ENCODE measurements at places on chromosomes 6 and 20.

GRCh38 chr6:4017834-4018170 is 61.1 kb downstream of the FAM217A start:
- no peak for DNase-seq

- no peak for DNase-seq
Observed at GRCh38 chr20:58647796-58648501, 3.1 kb upstream of the STX16 start.

GRCh38 chr6:119844387-119844786 is 494.8 kb upstream of the MAN1A1 start:
- DNase-seq, result no peak

GRCh38 chr6:167402195-167402686 is 77.4 kb downstream of the TTLL2 start:
- no peak for DNase-seq

DNA sequence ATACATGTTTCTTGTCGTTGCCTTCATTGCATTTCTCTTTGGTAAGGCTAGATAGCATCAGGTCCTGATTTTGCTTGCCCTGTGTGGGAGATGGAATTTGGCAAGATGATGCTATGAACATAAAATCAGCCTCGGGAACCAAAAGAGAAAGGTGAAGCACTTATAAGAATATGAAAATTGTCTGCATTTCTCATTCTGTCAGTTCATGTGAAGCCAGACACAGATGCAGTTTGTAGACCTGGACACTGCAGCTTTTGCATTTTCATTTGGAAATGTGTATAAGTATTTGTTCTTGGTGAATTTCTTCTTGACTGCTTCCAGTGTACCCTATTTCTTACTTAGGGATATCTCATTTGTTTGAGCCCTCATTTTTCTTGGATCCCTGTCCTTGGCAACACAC is 1.3 kb downstream of the YWHAB start:
- DNase-seq, result no peak

DNA sequence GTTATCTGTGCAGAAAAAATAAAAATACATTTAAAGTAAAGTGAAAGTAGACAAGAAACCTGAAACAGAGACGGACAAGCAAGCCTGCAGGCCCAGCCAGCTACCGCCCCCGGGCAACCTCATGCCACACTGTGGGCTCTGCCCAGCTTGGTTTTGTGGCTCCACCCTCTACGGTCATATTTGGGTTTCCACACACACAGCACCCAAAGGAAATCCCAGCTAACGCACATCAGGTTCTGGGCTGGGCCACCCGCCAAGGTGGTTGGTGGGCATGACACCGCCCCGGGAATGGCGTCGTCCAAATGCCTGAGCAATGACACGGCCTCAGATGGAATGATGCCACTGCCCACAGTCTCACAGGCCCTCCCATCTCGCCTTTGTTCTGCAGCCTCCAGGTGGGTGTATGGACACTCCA is 22.9 kb downstream of the FAM110A start:
- DNase-seq, result no peak

DNA sequence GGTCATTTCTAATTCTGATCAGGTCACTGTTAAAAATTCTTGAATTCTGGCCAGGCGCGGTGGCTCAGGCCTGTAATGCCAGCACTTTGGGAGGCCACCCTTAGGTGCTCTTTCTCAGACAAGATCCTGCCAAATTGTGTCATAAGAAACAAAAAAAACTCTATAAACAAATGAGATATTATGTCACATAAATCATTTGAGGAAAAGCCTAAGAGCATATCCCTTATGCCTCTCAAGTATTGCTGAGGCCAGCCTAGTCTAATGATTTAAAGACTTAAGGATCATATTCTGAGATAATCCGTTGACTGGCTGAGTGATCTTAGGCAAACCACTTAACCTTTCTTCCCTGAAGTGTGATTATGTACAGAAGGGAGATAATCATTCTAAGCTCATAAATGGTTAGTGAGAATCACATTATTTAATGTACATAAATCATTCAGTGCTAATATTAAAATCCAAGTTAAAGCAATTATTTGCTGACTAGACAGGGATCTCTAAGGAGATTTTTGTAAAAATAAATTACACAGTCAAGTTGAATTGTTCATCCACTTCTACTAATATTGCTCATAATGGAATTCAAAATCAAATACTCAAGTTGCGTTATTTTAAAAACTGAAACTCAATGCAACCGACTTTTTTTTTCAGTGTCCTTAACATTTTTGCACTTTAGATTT is 365.4 kb downstream of the PHF3 start:
- no peak for DNase-seq

DNA sequence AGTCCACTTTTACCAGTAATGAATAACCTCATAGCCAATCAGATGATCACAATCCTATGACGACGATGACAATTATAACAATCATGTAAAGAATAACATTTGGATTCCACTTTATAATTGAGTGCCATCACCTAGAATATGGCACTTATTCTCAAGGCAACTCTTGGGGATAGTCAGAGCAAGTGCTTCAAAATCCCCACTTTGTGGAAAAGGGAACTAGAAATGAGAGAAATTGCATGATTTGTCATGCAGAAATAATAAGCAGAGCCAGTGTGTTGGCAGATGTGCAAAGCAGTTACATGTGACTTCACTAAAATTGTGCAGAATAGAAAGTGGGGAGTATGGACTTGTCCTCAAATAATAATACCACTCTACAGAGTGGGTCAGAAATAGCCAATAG is 41.3 kb downstream of the FRK start:
- no peak for DNase-seq

DNA sequence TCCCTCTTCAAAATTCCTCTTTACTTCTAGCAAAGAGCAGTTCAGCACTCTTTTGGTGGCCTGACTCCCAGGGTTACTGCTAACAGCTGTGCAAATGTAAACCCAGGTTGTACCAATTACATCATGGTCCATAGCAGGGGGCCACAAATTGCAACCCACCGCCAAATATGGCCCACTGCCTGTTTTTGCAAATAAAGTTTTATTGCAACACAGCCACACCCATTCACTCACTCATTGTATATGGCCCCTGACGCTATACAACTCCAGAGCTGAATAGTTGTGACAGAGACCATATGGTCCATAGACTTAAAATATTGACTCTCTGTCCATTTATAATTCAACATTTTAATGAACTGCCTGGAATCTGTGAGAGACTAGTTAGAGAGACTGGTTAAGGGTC is 233.4 kb downstream of the NFATC2 start:
- DNase-seq, result no peak

DNA sequence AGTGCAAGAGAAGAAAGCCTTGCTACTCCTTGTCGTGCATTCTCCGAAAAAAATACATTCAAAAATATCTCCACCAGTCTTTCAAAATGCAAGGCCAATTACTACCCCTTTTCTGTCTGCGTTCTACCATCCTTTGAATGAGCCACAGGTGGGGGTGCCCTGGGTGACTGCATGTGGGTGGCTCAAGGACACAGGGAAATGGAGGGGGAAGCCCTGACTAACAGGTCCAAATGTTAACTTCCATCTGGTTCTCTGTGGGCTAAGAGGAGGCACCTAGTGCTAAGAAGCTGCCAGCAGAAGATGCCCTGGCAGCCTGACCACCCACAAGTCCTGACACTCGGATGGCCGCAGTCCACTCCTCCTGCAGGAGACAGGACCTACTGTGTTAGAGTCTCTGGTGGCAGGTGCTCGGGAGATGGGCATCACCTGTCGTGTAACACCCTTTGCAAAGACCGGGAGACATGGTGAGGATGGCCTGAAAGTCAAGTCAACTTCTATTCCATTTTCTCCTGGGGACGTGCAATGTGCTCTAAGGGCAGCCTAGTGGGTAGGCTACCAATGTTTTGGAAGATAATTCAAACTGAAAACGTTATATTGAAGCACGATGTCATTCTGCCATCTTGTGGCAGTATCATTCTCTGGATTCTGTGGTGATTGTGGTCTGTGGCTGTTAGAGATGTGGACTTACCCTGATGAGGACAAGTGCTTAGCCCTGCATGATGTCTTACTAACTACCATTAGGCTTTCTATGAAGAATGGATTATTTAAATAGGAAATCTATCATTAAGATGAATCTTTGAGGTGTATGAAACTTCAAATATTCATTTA is 27.4 kb upstream of the IGF2R start:
- no peak for DNase-seq

DNA sequence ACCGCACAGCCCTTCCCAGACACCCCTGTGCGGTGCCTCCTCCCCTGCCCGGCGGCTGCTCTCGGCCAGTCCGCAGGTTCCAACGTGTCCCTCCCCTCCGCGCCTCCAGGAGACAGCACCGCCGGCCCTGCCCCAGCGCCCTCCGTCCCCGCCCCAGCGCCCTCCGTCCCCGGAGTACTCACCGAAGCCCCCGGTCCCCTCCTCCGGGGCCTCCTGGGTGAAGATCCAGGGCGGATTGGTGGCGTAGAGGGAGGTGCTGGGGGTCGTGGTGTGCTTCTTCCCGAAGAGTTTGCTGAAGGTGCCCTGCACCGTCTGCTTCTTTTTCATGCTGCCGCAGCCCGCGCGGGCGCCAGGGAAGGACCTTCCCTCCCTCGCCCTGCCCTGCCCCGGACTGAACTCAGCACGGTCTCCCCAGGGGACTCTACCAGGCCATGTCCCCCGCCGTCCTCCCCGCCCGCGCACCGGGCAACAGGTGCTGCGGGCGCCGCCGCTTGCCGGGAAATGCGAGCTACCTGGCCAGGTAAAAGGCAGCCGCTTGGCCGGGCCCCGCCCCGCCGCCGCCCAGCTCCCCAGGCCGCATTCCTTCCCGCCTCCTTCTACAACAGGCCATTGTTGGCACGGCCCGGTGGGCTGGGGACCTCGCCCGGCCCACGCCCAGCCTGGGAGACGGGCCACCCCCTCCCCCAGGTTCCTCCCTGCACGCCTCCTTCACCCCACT is at the start of gene C6orf132:
Gene C6orf132, minus strand, starts transcription at position 503 of the 718 bp plus-strand sequence. Its CDS starts 176 bp downstream, at position 327.
- no peak for DNase-seq

DNA sequence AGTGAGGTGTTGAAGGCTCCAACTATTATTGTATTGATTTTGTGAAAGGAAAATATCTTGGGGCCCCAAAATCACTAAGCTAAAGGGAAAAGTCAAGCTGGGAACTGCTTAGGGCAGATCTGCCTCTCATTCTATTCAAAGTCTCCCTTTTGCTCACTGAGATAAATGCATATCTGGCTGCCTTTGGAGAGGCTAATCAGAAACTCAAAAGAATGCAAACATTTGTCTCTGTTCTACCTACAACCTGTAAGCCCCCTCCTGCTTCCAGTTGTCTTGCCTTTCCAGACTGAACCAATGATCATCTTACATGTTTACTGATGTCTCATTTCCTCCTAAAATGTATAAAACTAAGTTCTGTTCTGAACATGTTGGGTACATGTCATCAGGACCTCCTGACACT is 125.9 kb downstream of the HTR1B start:
- DNase-seq, result no peak
